ENCODE measurements at places on chromosomes 4 and X.

GRCh38 chrX:47194194-47194787, 662 bp downstream of the UBA1 start:
- DNase-seq: no peak

DNA sequence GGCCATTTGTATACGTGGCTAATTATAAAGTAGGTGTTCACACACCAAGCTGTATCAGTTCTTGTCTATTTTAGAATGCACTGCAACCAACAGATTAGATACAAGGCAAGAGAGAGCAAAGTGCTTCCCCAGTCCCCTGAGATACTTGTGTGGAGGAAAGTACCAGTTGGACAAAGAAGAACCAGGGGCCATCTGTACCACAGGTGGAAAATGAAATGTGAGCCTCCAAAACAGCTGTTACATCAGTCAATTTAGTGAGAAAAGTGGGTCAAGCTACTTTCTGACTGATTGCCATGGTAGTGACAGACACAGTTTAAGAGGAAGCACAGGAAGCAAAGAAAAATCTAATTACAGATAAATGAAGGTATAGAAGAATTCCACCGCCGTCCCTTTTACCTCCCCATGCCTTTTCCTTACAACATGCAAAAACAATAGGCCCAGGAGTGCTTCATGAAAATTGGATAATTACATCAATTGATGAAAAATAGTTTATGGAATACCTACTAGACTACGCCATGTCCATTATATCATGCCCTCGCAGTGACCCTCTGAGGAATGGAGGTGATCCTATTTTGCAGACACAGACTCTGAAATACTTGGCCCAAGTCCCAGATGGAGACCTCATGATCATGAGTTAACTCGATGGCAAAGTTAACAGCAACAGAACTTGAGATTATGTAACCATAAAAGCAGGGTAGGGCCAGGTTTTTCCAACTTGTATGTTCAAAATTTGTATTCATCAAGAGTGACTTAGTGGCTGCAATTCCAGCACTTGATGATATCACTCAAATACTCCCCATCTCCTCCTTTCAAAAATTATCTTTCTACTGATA, 15.8 kb downstream of the SMPX start:
- no peak for DNase-seq

GRCh38 chrX:53171356-53171755, 53.7 kb downstream of the KDM5C start:
- no peak for DNase-seq

GRCh38 chr4:70741867-70742658, 20.3 kb downstream of the RUFY3 start:
- DNase-seq: no peak

DNA sequence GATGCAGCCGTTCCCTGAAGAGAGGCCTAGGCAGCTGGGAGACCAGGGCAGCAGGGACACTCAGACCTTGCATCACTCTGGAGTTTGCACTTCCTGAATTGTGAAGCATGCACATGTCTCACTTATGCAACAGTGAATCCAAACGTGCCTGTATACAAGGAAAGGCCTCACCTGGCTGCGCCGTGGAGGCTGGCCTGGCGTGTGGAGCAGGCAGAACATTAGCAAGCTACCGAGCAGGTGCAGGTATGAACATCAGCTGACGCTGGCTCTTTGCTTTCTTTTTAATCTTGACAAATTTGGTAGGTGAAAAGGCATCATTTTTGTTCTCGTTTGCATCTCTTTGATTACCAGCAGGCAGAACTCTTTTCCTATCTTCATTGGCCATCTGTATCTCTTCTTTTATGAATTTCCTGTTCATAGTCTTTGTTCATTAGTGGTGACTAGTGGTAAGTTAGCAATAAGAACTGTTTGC, 37.1 kb upstream of the IRAK1 start:
- no peak for DNase-seq

DNA sequence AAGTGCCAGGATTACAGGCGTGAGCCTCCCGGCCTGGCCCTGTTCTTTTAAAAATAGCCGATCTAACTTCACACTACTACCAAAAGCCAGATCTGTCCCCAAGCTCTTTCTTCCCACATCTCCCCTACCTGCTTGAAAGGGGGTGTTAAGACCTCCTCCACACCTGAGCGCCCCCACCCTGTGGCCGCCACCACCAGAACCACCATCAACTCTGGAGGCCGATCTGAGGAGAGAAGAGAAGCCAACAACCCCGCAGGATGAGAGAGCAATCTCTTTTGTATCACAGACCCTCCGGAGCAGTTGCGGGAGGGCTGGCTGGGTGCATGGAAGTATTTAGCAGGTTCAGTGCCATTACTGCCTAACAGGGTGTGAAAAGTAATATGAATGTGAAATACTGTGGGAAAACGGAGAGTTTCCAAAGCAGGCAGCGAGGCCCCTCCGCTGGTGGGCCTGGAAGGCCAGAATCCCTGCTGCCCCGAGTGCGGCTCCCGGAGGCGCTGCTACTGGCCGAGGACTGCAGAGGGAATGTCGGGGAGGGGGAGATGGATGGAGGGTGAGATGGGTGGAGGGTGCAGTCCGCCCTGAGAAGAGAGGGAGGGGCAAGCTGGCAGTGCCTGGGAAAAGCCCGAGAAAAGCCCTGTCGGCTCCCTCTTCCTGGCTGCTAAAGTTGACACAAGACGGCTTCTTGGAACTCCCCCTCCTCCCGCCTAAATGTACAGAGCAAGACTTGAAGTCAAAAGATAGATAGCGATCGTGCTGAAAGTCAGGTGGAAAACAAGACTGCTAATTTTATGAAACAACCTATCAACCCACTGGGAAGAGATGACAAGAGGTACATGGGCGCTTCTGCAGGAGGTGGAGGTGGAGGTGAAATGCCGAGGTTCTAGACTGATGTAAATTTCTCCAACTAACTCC, 22.3 kb downstream of the HAND2 start:
- no peak for DNase-seq

- no peak for DNase-seq
Observed at GRCh38 chr4:149322203-149322602, 493.4 kb downstream of the IQCM start.

DNA sequence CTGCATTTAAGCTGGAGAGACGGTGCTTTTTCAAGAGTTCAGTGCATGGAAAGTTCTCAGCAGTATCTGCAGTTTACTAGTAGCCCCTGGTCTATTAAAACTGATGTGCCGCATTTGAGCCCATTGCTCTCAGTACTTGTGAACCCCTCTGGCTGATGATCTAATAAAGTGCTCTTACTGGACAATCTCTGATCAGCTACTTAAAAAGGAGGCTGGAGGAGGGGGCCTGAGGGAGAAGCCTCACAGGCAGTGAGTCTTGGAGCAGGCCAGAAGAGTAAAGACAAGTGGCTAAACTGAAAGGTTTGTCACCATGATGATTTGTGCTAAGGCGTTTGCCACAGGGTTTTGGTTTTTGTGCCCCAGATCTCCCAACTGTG, 138.5 kb downstream of the ARX start:
- DNase-seq: no peak

- no peak for DNase-seq
Observed at GRCh38 chr4:184453365-184454160, 20.8 kb downstream of the IRF2 start.

GRCh38 chrX:151753313-151754046, 18.9 kb downstream of the CNGA2 start:
- no peak for DNase-seq

DNA sequence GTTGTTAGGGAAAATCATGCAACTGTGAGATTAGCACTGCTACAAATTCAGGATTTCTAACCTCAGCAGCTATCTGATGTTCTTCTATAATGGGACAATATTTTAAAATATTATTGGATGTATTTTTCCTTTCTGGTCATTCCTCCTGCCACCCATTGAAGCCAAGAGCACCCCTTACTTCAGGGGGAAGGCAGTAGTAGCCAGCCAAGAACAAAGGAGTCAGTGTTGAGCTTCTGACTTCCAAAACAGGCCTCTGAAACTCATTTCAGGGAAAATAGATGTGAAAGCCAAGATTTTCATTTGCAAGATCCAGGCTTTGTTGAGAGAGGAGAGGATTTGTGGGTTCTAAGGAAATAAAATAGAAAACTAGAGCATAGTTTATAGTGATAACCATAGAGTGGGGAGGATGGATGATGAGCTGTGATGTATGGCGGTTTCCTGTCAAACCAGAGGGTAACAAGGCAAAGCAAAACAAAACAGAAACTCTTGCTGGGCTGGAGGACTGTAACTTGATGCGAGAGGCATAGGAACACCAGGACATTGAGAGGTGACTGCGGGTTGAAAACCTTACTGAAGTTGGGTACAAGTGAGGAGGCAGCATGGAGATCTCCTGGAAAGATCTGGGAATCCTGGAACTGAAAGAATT, 173.7 kb upstream of the LEF1 start:
- no peak for DNase-seq

DNA sequence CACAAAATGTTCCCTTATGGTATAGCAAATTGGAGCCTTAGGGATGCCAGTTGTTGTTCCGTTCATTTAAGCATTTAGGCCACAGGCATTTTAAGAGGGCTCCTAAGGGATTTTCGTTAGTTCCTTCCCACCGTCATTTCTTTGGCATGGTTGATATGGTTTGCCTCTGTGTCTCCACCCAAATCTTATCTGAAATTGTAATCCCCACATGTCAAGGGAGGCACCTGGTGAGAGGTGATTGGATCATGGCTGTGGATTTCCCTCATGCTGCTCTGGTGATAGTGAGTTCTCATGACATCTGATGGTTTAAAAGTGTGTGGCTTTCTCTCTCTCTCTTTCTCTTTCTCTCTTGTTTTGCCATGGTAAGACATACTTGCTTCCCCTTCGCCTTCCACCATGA, 104.1 kb downstream of the ASB9 start:
- DNase-seq: no peak

DNA sequence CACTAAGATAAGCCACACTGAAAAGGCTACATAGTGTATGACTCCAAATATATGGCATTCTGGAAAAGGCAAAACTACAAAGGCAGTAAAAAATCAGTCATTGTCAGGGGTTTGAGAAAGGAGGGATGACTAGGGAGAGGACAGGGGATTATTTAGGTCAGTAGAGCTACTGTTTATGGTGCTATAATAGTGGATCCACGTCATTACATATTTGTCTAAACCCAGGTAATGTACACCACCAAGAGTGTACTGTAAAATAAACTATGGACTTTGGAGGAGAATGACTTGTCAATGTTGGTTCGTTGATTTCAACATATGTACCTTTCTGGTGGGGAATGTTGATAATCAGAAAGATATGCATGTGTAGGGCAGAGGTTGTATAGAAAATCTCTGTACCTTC, 837.6 kb downstream of the FAM133A start:
- DNase-seq: no peak

- DNase-seq: no peak
Observed at GRCh38 chrX:10884246-10884645, 226.9 kb upstream of the HCCS start.

Data from anterior cingulate cortex (tissue), 58 donors.